SK-MEL-5 (cell line): ENCODE measurements at places on chromosomes 4 and X. TPM values are rescaled to one million over a fixed set of nuclear protein-coding genes. Genes with fewer than 3 reads are reported as not detected.

RAB41 gene
- not detected in 2 replicates for total RNA-seq

AADAT gene
- total RNA-seq, result 15.7 and 17.8 TPM in 2 replicates

MAGEA2B gene
- 16.7 and 21.8 TPM in 2 replicates for total RNA-seq

PNCK gene
- 0.64 and 0.87 TPM in 2 replicates for total RNA-seq

TAF7L gene
- total RNA-seq, result 1.1 and 3.0 TPM in 2 replicates

EGF gene
- 1.4 TPM in 2 replicates for total RNA-seq

RHOH gene
- total RNA-seq, result not detected in 2 replicates

USP17L26 gene
- not detected in 2 replicates for total RNA-seq

TCP11X1 gene
- not detected in 2 replicates for total RNA-seq

TRIM60 gene
- total RNA-seq, result not detected in 2 replicates

KLHL5 gene
- total RNA-seq, result 12.3 and 15.8 TPM in 2 replicates

SOD3 gene
- not detected in 2 replicates for total RNA-seq

HHIP gene
- 0.05 TPM in 1 of 2 replicates, not detected in the other for total RNA-seq

CHRDL1 gene
- 0.08 and 0.18 TPM in 2 replicates for total RNA-seq

C4orf51 gene
- not detected in 2 replicates for total RNA-seq

LUZP4 gene
- 19.1 and 22.2 TPM in 2 replicates for total RNA-seq

GRCh38 chr4:7156761-7157488 is 35.4 kb upstream of the SORCS2 start:
- DNase-seq, result peak; percentile 46

GRCh38 chr4:98749206-98749605 is 90.8 kb upstream of the TSPAN5 start:
- DNase-seq, result no peak

- no peak for DNase-seq
Observed at GRCh38 chr4:16238327-16238726, 12.1 kb upstream of the TAPT1 start.

DNA sequence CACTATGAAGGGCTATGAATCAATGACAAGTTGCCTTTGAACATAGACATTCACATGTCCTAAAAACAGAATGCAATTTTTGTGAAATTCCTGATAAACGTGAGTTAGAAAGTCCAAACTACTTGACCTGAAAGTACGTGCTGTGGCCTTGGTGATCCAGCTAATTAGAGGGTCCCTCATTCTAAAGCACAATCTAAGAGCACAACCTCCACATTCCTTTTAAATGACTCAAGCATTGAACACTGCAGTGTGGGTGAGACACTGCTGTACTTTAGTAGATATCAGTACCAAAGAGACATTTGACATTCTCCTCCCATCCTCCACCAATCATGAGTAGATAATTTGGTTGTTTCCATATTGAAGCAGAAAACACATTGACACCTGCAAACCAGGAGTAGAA is 73.5 kb downstream of the FAM47B start:
- no peak for DNase-seq

- no peak for DNase-seq
Observed at GRCh38 chrX:147894366-147894963, 17.3 kb upstream of the FMR1 start.

DNA sequence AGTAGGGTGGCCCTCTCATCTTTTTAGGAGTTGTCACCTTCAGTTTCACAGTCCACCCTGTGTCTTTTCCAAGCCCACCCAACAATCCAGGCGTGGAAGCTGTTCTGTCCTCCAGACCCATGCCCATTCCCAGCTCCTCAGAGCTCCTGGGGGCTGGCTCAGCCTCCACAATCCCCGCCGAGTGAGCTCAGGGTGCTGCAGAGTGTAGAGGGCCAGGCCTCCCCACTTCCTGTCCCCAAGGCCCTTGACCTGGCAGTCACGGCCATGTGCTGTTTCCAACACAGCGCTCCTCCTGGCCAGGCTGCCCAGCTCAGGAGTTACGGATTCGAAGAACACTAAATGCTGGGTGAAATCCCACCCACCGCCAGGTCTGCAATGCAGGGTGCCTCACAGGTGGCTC is 31.8 kb downstream of the PDHA1 start:
- DNase-seq, result no peak

DNA sequence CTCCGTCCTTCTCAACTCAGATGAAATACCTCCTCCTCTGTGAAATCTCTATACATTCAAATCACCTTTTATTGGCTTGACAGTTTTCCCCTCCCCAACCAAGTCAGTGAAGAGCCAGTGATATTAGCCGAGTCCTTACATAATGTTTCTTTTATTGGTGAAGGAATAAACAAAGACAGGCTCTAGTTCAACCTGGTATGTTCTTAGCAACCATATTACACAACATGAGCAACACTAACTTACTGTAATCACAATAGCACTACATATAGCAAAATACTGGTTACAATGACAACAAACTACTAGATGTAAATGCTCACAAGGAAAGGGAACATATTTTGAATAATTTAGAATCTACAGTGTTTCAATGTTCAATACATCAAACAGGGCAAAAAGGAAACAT is 19.9 kb downstream of the DHX15 start:
- DNase-seq, result peak; percentile 13

GRCh38 chr4:57194068-57194611 is 84.0 kb upstream of the IGFBP7 start:
- no peak for DNase-seq

GRCh38 chr4:128512161-128512560 is 224.5 kb upstream of the PGRMC2 start:
- no peak for DNase-seq

DNA sequence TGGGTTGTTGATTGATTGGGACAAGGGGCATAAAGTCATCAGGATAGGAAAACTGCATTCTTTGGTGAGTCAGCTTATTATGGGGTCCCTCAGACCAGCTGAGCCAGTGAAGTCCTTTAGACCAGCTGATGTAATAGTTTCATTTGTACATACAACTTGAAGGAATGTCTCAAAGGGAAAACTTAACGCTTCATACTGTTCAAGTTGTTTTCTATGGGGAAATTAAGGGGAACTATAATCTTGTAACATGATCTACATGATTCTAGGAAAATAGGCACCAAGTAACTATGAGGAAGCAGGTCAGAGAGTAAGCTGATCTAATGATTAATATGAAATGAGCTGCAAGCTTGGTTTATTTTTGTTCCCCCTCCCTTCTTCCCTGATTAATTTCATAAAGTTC is 175.1 kb upstream of the GRID2 start:
- no peak for DNase-seq

GRCh38 chr4:7384003-7384928 is 50.5 kb downstream of the PSAPL1 start:
- DNase-seq, result no peak

DNA sequence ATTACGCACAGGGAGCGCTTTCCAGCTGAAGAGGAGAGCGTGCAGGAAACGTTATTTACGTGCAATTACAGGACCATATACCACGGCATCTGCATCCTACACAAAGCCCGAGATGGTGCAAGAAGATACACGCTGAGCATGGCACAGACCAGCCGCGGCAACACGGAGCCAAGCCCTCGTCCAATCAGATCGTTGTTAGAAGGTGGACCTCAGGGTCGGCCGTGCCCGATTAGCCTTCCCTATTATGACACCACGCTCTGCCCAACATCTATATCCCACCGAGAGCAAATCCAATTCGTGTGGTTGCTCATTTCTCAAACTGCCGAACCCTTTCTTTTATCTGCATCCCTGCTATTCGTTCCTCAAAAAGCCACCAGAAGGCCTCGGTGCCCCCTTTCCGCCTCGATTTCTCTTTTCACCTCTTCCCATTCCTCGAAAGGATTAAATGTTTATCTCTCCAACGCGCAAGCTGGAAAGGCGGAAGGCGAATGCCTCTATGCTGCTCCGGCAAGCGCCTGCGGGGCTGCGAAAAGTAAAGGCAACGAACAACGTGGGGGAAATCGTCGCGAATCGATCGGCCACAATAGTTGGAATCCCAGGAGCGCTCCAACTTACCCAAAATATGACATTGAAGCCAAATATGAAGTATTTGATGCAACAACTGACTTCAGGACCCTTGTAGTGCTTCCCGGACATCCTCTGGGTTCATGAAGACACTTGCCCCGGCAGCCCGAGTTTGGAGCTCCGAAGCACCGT is 702 bp downstream of the TSPAN5 start:
- peak; percentile 5 for DNase-seq

- no peak for DNase-seq
Observed at GRCh38 chr4:48067536-48067935, 51.0 kb downstream of the NIPAL1 start.

GRCh38 chr4:147984065-147984777 is 252.3 kb downstream of the ARHGAP10 start:
- DNase-seq, result peak; percentile 57

DNA sequence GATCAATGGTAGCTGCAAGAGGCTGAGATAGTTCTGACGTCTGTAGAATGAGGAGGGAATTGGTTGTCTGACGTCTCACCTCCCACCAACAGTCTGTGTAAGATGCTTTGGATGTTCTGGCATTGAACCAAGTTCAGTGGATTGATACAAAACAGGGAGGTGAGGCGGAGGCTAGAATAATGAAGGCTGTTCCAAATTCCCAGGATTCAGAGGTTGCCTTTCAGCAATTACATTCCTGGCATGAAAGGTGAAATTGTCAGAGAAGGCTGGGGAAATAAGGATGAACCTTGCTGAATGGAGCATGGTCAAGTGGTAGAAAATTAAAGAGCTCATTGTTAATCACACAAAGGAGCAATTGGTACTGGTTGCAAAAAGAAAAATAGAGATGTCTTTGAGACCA is 241.6 kb downstream of the FBXW7 start:
- peak; percentile 85 for DNase-seq

DNA sequence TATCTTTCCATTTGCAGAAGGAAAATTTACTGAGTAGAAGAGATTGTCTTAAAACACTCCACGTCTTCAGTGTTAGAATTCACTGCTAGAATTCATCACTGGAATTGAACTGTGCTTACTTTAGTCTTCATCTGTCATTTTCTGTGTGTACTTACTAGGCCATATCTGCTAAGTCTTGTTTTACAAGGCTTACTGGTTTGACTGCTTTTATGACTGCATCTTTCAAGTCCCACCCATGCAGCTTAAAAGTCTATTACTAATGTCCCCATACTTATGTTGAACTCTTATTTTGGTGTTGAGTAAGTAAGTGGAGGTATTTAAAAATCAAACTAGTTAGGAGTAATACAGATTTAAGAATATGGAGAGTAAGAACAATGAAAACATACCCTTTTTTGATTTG is 14.6 kb downstream of the CLCN3 start:
- DNase-seq, result no peak

- no peak for DNase-seq
Observed at GRCh38 chrX:16946971-16947562, 609 bp downstream of the REPS2 start.

DNA sequence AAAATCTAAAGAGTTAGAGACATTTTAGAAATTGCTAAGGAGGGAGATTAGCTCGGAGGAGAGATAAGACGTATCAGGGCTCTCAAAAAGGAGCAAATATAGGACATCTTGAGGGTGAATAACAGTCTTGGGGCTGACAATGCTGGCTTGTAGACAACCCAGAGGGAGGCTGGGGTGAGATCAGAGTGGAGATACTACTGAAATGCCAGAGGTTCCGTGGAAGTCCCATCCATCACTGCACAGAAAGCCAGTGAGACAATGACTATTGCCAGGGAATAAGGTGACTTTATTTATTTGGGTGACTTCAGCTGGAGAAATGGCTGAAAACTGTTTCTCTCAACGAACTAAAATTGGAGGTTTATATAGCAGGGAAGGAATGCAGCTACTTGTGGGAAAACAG is 838.1 kb upstream of the AGA start:
- DNase-seq, result no peak

- no peak for DNase-seq
Observed at GRCh38 chrX:155645180-155645579, 32.4 kb upstream of the TMLHE start.

- no peak for DNase-seq
Observed at GRCh38 chr4:80197601-80198440, 518 bp downstream of the PRDM8 start.

GRCh38 chr4:143306788-143307187 is 29.9 kb upstream of the GAB1 start:
- no peak for DNase-seq

DNA sequence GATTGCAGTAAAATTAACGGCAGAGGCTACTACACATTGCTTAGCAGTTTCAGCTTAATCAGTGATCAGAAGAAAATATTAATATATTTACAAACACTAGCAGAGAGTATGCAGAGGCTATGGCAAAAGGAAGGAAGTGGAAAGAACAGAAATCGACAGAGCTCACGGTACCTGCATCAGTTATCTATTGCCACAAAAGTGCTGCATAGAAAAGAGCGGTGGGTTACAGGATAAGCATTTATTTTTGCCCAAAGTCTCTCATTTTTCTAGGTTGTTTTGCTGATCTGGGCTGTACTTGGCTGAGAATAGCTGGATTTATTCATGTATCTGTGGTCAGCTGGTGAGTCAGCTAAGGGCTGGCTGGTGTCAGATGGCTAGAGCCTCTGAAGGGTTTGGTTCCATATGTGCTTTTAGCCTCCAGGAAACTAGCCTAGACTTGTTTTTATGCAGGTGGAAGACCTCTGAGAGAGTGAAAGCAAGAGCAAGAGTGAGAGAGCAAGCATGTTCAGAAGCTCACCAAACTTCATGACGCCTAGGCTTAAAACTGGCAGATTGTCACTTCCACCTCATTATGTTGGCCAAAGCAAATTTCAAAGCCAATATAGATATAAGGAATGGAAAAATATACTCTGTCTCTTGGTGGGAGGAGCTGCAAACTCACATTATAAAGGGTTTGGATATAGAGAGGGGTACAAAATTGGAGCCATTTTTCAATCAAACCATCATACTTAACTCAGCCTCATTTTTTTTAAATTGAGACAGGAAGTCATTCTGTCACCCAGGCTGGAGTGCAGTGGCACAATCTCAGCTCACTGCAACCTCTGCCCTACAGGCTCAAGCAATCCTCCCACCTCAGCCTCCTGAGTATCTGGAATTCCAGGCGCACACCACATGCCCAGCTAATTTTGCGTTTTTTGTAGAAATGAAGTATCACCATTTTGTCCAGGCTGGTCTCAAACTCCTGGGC is 153.2 kb upstream of the RPL34 start:
- peak; percentile 48 for DNase-seq

DNA sequence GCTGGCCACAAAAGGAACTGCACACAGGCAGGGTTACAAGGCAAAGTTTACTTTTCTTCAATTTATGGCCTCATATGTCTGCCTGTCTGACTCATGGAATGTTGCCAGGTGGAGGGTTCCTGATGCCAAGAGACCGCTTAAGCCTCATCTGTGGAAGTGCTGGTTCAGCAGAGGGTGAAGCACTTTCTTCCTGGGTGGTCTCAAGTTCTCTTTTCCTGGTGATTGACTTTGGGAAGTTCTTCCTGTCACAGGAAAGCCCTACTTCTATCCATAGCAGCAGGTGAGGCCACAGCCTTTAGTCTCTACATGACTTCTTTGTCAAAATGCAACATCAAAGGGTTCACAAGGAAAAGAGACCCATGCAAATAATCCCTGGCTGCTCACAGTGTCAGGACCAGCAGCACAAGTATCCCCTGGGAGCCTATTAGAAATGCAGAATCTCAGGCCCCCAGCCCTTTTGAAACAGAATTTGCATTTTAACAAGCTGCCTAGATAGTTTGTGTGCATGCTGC is 81.4 kb upstream of the IGFBP7 start:
- no peak for DNase-seq

GRCh38 chrX:153871946-153872878 is 13.8 kb downstream of the L1CAM start:
- no peak for DNase-seq
